CD4-positive, alpha-beta T cell treated with Interleukin-10 for 1 hour (primary cell): ENCODE measurements at places on chromosomes 11 and 22.

- no peak for DNase-seq
These were observed 16.2 kb upstream of the CLDN5 start for GRCh38 chr22:19540394-19540793.

DNA sequence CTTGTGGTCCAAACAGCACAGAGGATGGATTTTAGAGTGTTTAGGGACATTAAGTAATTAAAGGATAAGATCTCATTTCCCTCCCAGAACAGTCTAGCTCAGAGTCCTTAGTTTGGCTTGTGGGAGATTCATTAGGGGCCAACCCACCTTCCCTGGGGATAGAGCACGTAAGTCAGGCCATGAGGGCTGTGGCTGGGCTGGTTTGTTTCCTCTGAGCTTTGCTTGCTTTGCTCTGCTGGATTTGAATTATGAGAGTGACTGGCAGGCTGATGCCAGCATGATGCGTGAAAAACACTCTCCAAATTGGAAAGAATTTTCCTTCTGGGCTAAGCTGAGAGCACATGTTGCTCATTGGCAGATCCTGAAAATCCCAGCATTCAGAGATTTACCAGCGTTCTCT, 84.7 kb upstream of the HEPHL1 start:
- no peak for DNase-seq

- no peak for DNase-seq
These were observed 228.9 kb downstream of the NTM start for GRCh38 chr11:131599285-131599684.

GRCh38 chr11:92880381-92880780, 89.1 kb upstream of the MTNR1B start:
- DNase-seq, result no peak

DNA sequence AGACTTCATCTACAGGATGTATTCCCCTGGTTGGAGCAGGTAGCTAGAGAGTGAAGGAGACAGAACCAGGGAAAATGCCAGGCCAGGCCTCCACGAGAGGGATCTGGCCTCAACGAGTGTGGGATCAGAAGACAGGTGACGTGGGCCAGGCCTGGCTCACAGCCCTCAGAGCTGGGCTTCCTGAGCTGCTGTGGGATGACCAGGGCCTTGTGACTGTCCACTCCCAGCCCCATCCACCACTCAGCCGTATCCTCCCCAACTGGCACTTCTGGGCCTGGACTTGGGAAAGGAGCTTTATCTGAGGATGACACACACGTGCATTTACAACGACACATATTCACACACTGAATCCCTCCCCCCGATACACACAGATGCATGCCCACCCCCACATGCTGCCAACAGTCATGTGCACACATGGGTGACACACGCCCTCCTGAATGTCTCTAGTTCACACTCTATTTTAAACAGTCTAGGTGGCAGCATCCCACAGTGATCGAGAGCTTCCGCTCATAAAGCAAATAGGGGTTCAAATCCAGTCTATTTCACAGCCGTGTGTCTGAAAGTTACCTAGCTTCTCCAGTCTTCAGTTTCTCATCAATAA, 93.1 kb downstream of the TP53I11 start:
- no peak for DNase-seq

DNA sequence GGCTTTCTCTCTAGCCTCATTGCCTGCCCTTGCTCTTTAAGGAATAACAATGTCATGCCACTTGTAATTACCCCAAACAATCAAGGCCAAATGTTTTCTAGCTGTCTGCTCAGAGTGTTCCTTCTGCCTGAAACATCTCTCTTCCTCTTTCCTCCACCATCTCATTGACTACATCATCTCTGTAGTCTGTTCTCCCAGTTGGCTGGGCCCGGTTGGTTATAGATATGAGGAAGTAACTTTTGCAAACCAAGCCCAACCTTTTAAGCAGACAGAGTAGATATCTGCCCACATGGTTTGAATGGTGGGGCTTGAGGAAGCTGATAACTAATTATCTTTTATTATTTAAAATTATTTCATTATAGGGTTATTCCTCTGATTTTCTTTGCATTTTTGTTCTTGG, 104.5 kb downstream of the NTM start:
- DNase-seq, result no peak

- DNase-seq, result no peak
These were observed 378.2 kb downstream of the OPCML start for GRCh38 chr11:133154076-133154475.

DNA sequence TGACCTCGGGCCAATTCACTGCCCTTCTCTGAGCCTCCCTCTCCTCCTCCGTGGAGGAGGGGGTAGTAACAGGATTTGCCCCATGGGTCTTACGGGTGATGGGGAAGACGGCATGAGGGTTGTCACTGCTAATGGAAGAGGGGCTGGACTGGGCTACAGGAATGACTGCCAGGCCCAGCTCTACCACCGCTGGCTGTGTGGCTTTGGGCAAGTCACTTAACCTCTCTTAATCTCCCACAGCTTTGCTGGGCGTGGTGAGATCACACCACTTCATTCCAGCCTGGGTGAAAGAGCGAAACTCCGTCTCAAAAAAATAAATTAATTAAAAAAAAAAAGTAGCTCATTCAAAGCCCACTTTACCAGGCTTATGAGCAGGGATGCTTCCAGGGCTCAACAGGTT, 2.8 kb downstream of the SYT12 start:
- no peak for DNase-seq

DNA sequence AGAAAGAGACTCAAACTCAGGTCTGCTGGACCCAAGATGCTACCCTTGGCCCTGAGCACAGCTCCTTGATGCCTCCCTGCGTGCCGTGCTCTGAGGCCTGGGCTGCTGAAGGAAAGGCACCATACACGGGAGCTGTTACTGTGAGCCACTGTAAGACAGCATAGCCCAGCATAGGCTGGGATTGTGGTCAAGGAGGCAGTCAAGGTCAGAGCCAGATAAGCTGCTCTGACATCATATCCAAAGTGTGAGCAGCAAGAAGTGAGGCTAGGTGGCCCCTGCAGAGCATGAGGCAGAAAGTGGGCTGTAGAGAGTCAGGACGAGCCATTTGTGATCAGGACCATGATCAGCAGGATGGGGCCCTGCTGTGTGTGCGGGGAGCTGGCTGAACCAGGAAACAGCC, 7.7 kb downstream of the SLC22A8 start:
- no peak for DNase-seq

DNA sequence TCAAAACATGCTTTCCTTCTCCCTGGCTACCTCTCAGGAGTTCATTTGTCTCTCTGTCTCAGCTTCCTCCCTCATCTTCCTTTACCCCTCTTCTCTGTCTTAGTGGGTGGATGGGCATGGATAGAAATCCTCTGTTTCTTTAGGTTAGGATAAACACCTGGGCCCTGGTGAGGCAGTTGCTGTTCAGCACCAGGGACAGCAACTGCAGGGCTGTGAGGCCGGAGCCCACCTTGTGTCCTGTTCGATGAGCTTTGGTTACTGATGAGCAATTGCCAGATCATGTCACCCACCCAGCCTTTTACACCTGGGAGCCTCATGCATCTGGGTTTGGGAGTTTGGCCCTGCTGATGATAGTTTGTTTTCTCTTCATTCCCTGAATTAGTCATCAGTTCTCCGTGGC, 6.1 kb upstream of the CRYBB3 start:
- no peak for DNase-seq

- DNase-seq, result no peak
These were observed 473.4 kb downstream of the SOX6 start for GRCh38 chr11:15882876-15883454.

GRCh38 chr11:65900125-65900898, at the start of gene FOSL1:
TSS of gene FOSL1 (minus strand) at chr11:65900388. CDS start at chr11:65900339, 49 bp downstream.
- DNase-seq, result peak; percentile 97

DNA sequence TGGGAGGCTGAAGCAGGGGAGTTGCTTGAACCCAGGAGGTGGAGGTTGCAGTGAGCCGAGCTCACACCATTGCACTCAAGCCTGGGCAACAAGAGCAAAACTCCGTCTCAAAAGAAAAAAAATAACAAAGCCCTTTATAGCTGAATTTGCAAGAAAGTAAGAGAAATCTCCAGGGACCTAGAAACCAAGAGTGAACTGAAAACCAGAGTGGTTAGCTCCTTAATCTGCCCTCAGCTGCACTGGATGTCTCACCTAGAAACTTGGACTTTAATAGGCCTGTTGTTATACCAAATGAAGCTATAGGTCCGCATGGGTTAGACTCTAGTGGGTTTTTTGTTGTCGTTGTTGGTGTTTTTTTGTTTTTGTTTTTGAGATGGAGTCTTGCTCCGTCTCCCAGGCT, 4.1 kb downstream of the NEU3 start:
- no peak for DNase-seq

GRCh38 chr11:68481579-68482240, 21.2 kb downstream of the PPP6R3 start:
- no peak for DNase-seq

DNA sequence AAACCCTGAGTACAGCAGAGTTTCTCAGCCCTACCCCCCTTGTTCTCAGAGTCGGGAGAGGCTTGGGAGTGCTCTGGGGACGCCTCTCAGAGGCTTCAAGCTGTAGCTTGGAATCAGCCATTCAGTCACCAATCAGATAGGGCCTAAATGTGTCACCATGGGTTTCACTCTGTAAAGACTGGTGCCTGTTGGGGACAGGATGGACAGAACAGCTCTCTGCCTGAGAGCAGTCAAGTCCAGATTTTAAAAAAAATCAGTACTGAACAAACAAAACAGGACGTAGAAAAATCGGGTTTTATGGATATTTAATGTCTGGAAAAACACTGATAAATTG, 1.3 kb downstream of the FADD start:
- peak; percentile 9 for DNase-seq

DNA sequence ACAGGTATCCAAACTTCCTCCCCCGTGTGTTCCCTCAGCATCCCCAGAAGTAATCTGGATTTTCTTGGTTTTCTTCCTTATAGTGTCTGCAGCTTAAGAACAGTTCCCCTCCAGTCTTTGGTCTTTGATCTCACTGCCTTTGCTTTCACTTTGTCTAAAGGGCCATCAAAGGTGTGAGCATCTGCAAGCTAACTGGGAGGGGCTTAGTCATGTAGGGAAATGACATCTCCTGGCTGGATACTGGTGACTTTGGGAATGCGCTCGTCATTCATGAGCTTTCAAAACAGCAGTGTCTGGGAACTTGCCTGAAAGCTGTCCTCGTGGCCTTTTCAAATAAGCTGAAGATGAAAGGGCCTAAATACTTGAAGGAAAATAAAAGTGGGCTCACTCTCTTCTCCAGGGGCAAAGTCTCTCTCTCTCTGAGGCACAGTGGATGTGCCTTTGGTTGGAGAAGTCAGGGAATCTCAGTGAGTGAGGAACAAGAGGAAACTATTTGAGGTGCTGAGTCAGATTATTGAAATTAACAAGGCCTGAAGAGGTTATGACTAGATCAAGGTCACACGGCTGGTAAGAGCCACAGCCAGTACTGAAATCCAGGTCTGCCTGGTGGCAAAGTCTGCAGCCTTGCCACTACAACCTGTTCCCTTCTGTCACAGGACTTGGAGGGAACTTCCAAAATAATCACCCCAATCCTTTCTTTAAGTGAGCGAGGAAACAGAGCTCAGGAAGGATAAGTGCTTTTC, 45.6 kb upstream of the TENM4 start:
- DNase-seq, result no peak

DNA sequence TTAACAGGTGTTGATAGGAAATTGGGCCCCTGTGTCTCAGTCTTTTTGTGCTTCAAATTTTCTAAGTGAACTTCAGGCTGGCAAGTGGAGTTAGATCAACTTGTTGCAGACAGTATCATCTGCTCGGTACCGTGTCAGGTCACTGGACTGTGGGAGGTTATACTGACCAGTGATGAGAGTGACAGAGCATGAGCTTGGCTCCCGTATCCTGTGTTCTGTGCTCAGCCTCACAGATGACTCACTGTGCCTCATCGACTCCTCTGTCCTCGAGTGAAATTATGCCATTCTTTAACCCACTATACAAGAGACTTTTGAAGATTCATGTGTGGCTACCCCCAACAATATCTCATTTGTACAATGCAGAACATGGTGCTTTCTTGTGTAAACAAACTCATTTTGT, 7.9 kb downstream of the GRAP2 start:
- no peak for DNase-seq

DNA sequence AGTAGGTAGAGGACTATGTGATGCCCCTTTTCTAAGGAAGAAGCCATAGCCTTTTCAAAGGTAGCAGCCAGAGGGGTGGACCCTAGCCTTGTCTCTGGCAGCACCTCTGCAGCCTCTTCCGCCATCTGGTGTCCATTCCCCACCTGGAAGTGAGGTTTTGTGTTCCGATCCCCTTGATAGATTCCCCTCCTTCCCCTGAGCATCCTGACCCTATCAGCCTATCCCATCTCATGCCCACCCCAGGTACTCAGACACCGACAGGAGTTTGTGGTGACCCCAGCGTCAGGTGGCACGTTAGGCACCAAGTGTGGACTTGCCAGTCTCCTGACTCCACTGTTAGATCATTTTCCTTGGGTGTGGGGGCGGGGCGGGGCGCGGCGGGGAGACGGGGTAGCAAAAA, 398 bp upstream of the FAM89B start:
- DNase-seq, result no peak

DNA sequence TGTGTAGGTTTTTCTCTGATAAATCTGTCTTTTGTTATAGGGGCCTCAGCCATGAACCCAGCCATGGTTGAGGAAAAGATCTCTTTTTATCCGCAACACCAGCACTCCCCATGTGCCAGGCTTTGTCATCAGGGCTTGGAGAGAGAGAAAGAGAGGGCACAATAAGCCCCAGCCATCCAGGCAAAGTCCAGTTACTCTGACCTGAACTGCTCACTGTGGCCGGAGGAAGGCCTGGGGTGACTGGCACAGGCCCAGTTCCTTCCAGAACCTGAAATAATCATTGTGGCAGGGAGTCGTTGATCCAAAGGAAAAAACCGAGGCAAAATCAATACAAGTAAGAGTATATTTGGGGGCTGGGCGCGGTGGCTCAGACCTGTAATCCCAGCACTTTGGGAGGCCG, 3.9 kb upstream of the ARHGAP8 start:
- DNase-seq, result no peak
